ENCODE measurements at places on chromosomes 4 and X.

DNA sequence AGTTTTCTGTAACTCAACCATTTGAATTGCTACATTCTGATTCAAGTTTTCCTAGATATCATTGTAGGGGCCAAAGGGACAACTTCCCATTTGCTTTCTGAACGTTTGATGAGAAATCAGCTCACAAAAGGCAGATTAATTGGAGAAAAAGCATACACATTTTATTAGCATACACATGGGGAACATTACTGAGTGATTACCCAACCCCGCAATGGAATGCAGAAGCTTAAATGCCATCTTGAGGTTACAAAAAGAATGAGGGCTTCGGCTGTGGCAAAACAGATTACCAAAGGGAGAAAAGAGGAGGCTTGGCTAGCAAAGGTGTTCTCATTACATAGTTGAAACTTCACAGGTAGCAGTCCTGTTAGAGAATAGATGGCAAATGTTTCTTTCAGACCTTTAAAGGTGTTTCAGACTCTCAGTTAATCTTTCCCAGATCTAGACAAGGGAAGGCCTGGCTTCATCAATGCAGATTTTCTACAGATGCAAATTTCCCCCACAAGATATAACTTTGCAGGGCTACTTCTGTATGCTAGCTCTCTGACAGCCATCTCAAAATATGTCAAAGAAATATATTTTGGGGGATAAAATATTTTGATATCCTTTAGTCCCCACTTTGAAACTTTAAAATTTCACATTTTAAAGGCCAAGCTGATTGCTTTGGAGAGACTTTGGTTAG, 26.5 kb upstream of the HERC6 start:
- DNase-seq, result no peak

DNA sequence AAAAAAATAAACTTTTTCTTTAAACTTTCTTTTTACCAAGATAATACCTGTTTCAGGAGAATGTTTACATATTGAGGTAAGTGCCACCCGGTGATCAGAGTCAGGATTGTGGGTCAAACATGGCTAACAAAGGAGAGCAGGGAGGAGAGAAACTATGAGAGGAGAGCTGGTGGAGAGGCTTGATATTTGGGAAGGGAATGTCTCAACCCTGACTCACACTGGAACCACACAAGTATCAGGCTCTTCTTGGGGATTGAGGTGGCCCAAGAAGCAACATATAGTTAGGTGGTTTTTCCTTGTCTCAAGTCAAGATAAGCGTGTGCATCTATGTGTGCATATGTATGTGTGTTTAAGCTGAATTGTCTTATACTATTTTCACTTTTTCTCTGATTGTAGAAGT, 6.7 kb downstream of the TCEAL1 start:
- DNase-seq, result no peak

DNA sequence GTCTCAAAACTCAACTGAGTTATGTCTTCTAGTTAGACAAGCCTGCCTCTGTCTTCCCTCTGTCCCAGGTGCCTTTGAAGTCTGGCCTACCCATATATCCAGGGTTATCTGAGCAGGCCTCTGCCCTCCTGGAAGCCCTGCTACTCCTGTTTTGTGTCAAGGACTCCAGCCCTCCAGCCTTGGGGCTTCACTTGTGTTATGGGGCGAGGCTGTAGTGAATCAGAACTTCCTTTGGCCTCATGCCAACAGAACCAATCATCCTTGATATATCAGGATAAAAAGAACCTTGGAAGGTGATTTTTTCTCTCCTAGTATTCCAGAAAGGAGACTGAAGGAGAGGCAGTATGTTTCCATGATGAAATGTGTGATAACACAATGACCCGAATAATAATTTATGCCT, 8.9 kb upstream of the ADGRG4 start:
- no peak for DNase-seq

DNA sequence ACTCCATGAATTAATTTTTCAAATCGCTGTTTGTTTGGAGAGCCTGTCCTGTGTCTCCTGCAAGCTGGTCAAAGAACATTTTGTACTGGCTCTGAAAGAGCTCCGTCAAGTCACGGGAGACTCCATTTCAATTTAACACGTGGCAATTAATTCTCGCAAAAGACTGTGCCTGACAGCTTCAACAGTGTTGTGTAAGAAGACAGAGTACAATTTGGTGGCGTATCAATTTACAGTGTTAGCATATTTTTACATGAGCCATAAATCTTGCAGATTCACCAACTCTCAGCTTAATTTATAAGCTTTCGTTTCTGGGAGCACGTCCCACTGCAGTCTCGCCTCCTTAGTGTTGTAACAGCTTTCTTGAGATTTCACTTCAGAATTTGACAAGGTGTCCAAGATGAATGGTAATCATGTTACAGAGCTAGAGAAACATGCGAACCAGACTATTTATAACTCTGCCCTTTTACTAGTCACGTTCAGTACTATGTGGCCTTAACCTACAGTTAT, 70.8 kb downstream of the RWDD4 start:
- no peak for DNase-seq

Measured in NCI-H2081 (cell line).